ENCODE measurements at places on chromosomes 3 and 15. TPM values are rescaled to one million over a fixed set of nuclear protein-coding genes. Genes with fewer than 3 reads are reported as not detected.

DNA sequence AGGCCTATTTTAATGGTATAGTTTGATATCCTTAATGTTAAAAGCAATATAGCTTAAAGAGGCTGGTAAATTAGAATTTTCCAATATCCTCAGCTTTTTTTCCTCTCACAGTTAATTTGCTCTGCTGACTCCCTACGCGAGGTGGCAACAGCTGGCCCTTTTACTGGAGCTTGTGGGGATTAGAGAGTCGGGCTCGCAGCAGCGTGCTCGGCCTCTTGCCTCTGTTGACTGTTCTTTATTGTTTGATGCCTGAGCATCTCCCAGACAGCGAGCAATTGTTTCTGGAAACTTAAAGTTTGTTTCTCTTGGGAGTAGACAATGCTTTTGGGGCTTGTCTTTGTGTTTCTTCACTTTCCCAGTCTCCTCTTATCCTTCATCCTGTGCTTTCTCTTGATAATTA lies 80.8 kb downstream of the OPA1 start:
- DNase-seq: no peak

- peak; percentile 5 for DNase-seq
Measured at GRCh38 chr3:55718521-55718921, 231.4 kb upstream of the WNT5A start.

SLC7A14 gene
- 0.17 TPM for total RNA-seq

- DNase-seq: no peak
Measured at GRCh38 chr15:41561777-41562145, 2.7 kb downstream of the TYRO3 start.

GRCh38 chr3:45318689-45319088 lies 69.7 kb upstream of the LARS2 start:
- DNase-seq: no peak

GRCh38 chr3:63864965-63865327 lies 1.3 kb downstream of the ATXN7 start:
- DNase-seq: no peak

DNA sequence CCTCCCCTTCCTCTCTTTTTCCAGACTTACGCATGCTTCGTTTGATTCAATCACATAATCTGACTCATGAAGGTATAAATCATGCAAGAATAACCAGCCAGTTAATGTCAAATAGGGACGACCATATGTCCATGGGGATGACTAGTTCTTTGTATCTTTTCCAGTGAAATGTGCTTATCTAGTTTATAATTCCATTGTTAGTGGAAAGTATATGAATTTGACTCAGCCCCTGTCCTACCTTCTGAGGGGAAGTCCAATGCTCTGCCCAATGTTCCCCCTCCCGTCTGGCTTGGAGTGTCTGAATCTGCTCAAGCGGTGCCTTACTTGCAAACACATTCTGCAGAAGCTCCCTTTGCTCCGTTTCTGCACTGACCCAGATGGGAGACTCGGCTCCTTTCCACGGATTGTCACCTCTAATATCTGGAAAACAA lies 55.0 kb upstream of the EPHB3 start:
- DNase-seq: peak; percentile 52

GRCh38 chr3:150286390-150287147 lies 121.5 kb upstream of the TSC22D2 start:
- peak; percentile 54 for DNase-seq

BNC1 gene
- total RNA-seq: 8.5 TPM

DNASE1L3 gene
- not detected for total RNA-seq

GRCh38 chr15:37764733-37765191 lies 169.7 kb upstream of the TMCO5A start:
- peak; percentile 39 for DNase-seq

DNA sequence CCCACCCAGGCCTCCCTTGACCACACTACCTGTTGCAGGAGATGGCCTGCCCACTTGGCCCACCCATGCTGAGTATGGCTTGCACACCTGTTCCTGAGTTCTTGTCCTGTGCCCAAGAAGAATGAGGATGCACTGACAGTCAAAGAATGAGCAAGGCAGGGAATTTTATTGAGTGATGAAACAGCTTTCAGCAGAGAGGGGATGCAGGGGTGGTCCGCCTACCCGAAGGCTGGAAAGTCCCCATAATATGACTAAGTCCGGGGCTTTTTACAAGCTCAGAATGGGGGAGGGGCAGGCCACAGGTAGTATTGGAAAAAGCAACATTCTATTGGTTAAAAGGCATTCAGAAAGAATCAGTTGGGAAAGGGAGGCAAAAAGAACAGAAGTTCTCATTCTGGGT lies 29.9 kb upstream of the RNU6-1 start:
- DNase-seq: no peak

- no peak for DNase-seq
Measured at GRCh38 chr3:147410116-147410525, 956 bp downstream of the ZIC1 start.

GRCh38 chr15:56608140-56608778 lies 125.0 kb downstream of the ZNF280D start:
- no peak for DNase-seq

GRCh38 chr3:185960522-185961288 lies 22.9 kb upstream of the TRA2B start:
- no peak for DNase-seq

CYP8B1 gene
- not detected for total RNA-seq

DNA sequence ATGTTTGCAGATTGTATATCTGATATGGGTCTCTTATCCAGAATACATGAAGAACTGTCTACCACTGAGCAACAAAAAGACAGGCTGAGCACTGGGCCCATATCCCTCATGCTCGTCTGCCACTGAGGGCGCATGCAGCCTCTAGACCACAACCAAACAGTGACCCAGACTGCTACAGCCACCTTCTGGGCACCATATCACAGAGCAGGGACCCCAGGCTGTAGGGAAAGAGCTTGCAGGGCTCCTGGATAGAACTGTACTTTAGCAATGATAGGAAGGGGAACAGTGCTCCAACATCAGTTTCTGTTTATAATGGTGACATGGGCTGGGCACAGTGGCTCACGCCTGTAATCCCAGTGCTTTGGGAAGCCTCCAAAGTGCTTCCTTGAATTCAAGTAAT lies 40.2 kb upstream of the TMEM87A start:
- no peak for DNase-seq

CHRNB4 gene
- not detected for total RNA-seq

- DNase-seq: no peak
Measured at GRCh38 chr15:51443282-51443914, 101.9 kb downstream of the GLDN start.

CILP gene
- 0.03 TPM for total RNA-seq

- no peak for DNase-seq
Measured at GRCh38 chr3:79038636-79039035, 729.2 kb downstream of the ROBO1 start.

GRCh38 chr3:32493437-32494414 lies 8.9 kb downstream of the CMTM6 start:
- DNase-seq: peak; percentile 27

ARGFX gene
- not detected for total RNA-seq

DNA sequence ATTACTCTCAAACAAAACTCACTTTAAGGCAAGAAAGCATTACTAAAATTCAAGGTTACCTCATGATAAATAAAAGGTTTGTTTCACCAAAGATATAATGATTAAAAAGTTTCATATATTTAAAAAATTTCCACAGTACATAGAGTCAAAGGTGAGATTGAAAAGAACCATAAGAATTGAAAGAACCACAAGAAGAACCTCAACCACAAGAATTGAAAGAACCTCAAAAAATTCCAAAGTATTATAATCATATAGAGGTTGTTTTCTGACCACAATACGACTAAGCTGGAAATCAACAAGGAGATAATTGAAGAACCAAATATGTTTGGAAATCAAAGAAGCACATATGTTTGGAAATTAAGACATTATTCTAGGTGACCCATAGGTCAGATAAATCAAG lies 52.7 kb downstream of the SLC25A36 start:
- DNase-seq: no peak

DNA sequence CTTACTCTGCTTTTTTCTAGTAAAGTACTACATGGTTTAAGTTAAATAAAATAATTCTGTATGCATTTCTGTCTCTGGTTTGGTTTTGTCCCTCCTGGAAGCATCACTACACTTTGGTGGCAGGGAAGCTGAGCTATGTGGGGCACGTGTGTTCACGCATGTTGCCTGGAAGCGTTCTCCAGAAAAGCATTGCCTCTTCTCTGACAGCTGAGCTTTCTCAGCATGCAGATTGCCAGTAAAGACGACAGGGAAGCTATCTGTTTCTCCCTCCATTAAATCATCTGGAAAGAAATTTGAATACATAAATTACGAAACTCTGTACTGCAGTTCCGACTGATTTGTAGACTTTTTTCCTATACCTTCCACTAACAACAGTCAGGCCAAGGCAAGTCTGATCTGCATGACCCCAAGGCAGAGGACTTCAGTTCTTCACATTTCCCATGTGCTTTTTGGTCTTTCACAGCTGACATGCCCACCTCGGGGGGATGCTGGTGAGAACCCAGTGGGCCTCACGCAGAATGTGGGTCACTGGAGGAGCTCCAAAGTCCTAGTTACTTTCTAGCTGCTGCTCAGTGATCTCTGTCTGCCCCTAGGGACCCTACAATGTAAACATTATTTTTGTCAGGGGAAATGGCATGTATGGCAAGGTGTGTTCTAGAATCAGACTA lies 43.0 kb downstream of the PGPEP1L start:
- DNase-seq: no peak

- no peak for DNase-seq
Measured at GRCh38 chr3:45868213-45868612, 18.1 kb upstream of the CCR9 start.

DNA sequence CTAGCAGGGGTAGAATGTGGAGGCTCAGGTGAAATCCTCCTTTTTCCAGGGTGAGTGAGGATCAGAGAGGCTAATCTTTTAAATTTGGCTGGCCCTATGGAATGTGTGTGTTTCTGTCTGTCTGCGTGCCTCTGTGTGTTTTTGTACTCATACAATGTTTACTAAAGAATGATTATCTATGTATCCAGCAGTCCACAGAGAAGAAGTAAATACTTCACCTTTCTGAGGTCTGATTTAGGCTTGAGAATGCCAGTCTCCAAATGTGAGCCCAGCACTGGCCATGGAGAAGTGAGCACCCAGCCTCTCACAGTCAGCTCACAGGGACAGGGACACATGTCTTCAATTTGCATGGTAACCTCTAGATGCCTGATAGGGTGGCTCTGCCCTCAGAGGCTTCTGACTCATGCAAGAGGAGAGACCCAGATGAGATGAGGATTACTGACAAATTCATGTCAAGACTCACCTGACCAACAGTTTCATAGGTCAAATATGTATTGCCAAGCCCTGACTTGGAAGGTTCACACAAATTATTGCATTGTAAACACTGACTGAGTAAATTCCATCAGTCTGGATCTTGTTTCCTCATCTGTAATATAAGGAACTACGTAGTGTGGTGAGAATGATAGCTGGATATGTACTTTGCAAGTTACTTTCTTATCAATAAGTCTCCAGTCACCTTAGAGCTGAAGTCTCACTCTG lies 31.0 kb downstream of the ENTPD3 start:
- no peak for DNase-seq

GRCh38 chr15:91553196-91553854 lies 300.2 kb upstream of the SLCO3A1 start:
- DNase-seq: no peak

All from Daoy (cell line).